ENCODE measurements at places on chromosomes 3 and 15.

GRCh38 chr3:152021951-152022461 is 148.6 kb downstream of the SUCNR1 start:
- peak; percentile 21 for DNase-seq

GRCh38 chr3:28036599-28037575 is 204.5 kb upstream of the CMC1 start:
- DNase-seq = no peak

GRCh38 chr3:187900993-187901755 is 155.9 kb upstream of the BCL6 start:
- no peak for DNase-seq

GRCh38 chr3:140051019-140051957 is 116.3 kb downstream of the CLSTN2 start:
- no peak for DNase-seq

- no peak for DNase-seq
Measured at GRCh38 chr3:72080095-72080494, 295.1 kb upstream of the PROK2 start.

GRCh38 chr15:78604420-78604819 is 16.4 kb downstream of the CHRNA3 start:
- DNase-seq = no peak

GRCh38 chr3:156201411-156202405 is 81.3 kb downstream of the KCNAB1 start:
- no peak for DNase-seq

GRCh38 chr3:141542202-141542969 is 55.6 kb downstream of the RASA2 start:
- DNase-seq = no peak

DNA sequence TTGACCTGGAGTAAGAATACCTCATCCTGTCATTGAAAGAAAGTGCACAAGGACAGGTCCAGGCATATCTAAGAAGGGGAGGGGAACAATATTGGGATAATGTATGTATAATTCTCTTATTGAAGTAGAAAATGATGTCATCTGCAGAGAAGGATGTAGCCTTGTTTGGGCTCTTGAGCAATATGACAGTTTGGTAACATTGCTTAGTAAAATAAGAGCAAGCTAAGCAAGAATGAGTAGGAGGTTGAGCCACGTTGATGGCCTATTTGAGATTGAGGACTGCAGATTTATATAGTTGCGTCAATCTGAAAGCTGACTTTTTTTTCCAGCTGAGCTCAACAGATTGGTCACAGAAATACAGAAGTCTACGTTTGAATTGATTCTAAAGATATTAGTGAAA is 145.2 kb downstream of the FILIP1L start:
- DNase-seq = no peak

DNA sequence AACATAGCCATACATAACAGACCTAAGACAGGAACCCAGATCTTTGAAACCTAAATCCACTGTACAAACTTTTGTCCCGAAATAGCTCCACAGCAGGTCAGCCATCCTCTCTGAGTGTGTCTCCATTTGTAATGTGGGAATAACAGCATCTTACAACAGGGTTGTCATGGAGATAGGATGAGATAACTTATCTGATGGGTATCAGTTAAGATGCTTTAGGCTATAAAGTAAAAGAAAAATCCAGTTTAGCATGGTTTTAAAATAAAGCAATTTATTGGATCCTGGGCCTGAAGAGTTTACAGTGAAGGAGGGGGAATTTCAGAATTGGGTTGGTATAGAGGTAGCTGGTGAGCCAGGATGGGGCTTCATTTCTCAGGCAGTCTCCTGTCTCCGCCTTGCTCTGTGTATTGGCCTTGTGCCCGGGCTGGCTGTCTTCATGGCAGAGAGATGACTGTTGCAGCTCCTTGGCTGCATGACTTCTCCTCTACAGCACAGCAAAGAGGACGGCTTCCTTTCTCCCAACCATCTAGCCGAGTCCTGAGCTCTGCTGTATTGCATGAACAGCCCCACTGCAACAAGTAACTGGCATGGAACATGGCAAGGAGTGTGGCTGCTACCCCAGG is 131.9 kb upstream of the PROK2 start:
- peak; percentile 53 for DNase-seq

DNA sequence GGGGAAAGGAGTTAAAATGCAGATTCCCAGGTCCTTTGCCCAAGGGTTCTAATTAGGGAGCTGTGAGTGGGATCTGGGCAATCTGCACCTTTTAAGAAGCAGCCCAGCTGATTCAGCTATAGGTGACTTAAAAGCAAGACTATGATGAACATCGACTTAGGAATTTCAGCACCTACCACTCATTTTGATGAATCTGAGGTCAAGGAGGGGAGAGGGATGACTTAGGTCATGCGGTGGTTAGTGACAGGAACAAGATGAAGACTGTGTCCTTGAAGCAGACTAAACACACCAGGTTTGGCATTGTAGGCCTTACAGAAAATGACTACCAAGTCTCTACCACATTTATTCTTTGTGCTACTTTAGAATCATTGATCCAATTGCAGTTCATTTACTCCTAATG is 196.3 kb downstream of the DTWD1 start:
- DNase-seq = peak; percentile 64

DNA sequence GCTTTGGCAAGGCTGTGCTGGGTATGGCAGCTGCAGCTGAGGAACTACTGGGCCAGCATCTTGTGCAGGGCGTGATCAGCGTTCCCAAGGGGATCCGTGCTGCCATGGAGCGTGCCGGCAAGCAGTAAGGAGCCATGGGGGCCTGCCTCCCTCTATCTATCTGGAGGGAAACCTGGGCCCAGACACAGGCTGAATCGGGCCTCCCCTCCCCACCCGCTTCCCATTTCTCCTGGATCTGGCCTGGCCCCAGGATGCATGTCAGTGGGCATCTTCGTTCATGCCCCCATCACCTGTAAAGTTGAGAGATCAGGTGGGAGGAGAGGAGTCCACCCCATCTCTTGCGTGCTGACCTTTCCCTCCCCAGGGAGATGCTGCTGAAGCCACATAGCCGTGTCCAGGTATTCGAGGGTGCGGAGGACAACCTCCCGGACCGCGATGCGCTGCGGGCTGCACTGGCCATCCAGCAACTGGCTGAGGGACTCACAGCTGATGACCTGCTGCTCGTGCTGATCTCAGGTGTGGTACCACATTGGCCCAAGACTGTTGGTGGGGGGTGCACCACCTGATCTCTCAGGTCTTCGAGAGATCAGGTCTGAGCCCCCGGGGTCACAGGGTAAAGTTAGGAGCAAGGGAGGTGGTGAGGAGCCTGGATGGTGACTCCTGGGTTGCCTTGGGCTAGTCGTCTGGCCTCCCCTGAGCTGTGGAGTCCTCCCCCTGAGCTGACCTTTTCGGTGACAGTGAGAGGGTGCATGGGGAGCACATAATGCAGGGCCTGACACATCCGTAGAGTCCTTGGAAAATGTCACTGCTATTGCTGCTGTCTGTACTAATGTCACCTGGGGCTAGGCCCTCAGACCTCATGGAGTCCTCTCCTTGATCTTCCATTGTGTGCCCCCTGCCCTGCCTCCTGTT is 3.2 kb downstream of the GLYCTK start:
- DNase-seq = no peak

GRCh38 chr15:82810061-82810889 is 847 bp downstream of the WHAMM start:
- peak; percentile 73 for DNase-seq

GRCh38 chr15:68650901-68651709 is 72.3 kb downstream of the CORO2B start:
- DNase-seq = peak; percentile 28
